ENCODE measurements at places on chromosomes 3 and 15.

DNA sequence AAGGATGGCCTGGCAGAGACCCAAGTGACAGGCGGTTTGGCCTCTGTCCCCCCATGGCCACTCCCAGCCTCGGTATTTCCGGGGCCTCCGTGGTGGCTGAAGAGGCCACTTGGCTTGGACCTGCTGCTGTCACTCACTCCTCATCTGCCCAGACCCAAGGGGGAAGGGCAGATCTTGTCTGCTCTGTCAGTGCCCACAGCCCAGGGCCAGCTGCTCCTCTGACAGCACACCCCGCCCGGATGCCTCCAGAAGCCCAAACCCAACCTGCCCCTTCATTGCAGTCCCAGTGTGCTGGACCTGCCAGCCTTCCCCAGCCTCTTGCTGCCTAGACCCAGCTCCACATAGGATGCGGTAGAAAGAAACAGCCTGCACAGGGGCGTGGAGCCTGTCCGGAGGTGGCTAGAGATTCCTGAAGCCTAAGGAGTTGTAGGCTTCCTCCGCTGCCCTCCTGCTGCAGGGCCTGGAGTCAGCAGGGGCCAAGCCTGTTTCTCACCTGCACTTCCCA, 52.0 kb downstream of the MAGEF1 start:
- no peak for DNase-seq

DNA sequence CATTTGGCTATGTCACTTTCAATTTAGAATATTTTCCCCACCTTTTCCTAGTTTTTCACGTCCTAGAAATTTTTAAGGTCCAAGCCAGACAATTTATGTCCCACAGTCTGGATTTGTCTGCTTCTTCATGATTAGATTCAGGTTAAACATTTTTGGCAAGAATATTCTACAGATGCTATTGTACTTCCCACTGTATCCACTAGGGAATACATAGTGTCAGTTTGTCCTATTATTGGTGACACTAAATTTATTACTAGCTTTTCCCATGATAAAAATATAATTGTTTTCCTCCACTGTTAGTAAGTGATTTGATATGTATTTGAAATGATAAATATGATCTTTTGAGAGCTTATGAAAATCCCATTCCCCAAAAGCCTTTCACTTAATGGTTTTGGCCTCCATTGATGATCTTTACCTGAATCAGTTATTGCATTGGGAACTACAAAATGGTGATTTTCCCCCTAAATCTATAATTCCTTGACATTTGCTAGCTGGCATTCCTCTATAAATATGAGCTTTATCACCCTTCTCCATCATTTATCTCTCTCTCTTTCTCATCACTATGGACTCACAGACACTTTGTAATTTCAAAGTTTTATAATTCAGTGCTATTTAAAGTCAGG, 8.3 kb downstream of the ARL14 start:
- no peak for DNase-seq

- DNase-seq = no peak
Measured at GRCh38 chr3:149620291-149621020, 37.4 kb downstream of the WWTR1 start.

DNA sequence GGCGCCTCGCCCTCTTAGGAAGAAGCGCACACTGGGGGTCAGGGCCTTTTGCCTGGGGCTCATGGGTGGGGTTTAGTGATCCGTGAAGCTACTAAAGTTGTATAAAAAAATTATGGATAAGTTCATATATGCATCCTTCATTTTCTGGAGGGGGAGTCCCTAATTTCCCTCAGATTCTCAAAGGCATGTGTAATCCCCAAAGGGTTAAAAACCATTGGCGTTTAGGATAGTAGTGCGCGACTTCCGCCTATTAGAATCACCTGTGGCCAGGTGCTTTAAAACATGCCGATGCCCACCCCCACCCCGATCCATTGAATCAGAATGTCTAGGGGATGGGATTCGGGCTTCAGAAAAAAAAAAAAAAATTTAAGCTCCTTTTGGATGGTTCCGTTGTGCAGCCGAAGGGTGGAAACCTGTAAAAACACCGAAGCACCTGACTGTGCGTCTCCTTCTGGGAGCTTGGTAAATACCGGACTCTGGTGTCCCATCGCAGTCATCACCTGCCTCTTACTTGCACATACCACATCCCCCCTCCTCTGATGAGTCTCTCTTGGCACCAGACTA, 570 bp downstream of the APH1B start:
- DNase-seq = no peak

DNA sequence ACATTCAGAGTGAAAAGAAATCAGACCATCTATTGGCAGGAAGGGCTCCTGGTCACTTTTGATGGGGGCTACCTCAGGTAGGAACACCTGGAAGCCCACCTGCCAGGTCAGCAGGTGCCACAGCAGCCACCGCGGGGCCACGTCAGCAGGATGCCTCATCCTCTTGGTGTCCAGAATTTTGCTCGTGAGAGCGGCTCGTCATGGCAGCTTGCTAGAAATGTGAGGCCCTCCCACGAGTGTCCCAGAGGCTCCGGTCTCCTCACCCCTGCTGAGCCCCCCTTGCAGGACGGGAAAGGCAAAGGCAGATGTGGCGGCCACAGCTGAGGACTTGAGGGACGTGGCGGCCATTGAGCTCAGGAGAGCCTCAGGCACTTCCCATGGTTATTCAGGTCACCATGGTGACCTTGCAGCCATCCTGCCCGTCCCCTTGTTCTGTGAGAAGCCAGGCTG, 129.4 kb downstream of the LRRK1 start:
- DNase-seq = no peak

DNA sequence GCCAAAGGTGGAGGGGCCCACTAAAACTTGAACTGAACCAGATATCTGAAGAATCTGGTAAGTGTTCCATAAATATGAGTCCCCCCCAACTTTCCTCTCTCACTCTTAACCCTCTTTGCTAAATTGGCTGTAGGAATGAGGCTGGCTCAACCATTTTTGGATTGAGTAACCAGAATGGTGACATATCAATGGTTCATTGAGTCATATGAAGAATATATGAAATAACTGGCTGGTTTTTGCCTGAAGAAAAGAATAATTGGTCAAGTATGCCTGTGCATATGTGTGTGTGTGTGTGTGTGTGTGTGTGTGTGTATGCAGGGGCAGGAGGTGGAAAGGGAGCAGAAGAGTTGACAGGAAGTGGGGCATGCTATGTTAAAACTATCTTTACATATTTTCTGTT, 472.9 kb upstream of the THBS1 start:
- DNase-seq = no peak

GRCh38 chr3:166527325-166527724, 690.1 kb upstream of the BCHE start:
- DNase-seq = no peak

- peak; percentile 39 for DNase-seq
Measured at GRCh38 chr15:91032919-91033803, 10.8 kb upstream of the VPS33B start.

- DNase-seq = no peak
Measured at GRCh38 chr15:21260966-21261395, 179.3 kb downstream of the POTEB3 start.

DNA sequence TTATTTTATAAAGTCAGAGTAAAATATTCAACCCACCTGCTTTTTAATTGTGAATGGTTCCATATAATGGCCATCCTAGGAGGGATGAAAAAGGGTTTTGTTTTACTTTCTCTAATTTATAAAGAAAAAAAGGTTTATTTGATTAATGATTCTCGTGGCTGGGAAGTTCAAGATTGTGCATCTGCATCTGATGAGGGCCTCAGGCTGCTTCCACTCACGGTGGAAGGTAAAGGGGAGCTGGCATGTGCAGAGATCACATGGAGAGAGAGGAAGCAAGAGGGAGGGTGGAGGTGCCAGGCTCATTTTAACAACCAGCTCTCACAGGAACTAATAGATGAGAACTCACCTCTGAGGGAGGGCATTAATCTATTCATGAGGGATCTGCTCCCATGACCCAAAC, 27.7 kb upstream of the TRA2B start:
- no peak for DNase-seq

DNA sequence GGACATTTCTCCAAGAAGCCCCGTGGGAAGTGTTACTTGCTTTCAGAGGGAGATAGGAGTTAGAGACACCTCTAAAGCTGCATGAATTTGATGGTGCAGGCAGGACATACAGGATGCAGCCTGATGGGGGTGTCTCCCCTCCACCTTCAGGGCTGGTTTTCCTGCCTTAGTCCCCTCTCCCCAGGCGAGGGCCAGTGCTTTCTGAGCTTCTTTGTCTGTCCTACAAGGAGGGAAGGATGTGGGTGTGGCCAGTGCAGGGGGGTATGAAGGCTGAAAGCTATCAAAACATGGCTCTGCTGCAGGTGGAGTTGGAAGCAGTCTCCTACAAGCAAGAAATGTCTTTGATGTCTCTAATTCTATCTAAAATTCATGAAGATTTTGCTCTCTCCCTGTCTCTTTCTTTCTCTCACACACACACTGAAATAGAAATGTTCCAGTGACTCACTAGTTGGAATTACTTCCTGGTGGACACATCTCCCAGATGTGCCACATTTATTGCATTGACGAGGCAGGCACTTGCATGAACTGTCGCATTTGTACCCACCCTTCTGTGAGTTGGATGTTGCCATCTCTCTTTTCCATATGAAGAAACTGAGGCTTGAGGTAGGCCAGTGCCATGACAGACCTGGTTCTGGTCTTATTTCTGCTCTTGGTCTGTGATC, 13.9 kb upstream of the PODXL2 start:
- DNase-seq = no peak

DNA sequence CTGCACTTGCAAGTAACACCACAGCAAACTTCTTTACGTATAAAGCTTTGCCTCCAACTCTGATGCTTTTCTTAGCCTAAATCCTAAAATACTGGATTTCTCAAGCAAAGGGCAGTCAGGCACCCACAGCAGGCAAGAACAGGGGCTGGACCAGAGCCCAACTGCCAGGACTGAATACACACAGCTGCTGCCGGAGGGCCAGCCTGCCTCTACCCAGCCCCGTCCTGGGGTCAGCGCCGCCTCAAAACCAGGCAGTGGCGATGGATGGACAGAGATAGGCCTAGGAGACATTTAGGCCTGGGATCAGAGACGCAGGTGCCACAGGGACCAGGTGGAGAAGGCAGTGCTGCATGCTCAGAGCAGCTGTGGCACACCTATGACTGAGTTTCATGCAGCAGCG, 47.6 kb upstream of the SEC61A1 start:
- DNase-seq = no peak

DNA sequence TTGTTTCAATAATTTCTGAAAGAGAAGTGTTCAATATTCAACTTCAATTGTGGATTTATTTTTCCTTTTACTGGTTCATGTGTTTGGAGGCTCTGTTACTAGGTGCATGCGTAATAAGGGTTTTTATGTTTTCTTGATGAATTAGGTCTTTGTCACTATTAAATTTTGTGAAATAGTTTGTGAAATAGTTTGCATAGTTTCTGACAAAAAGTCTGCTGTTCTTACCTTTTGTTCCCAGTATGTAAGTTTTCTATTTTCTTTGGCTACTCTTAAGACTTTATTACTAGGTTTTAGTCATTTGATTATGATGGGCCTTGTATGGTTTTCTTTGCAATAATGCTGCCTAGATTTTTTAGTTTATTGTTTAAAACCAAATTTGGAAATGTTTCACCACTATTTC, 38.0 kb downstream of the MEF2A start:
- no peak for DNase-seq

GRCh38 chr15:56036546-56037067, 43.2 kb upstream of the NEDD4 start:
- no peak for DNase-seq

GRCh38 chr3:128701342-128702212, 24.4 kb upstream of the RAB7A start:
- DNase-seq = no peak

- DNase-seq = no peak
Measured at GRCh38 chr3:189084620-189085019, 87.2 kb upstream of the TPRG1 start.

DNA sequence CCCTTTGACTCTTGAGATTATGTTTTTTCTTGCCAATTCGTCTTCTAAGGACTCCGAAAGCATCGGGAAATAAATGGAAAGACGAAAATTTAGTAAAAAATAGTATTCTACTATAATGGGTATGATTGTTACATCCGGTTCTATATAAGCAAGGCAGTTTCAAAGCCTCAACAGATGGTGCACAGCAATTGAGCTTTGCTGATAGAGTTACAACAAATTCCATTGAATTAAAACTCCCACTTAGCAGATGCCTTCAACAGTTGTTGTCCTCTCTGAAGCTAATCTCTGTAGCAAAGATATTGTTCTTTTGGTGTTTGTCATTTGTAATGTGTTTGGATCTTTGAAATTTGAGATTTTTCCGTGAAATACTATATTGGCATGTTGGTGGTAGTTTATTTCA, 16.1 kb upstream of the GHSR start:
- no peak for DNase-seq

DNA sequence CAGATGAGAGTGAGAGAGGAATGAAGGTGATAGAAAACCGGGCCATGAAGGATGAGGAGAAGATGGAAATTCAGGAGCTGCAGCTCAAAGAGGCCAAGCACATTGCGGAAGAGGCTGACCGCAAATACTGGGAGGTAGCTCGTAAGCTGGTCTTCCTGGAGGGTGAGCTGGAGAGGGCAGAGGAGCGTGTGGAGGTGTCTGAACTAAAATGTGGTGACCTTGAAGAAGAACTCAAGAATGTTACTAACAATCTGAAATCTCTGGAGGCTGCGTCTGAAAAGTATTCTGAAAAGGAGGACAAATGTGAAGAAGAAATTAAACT, 88.9 kb downstream of the EOMES start:
- DNase-seq = no peak

DNA sequence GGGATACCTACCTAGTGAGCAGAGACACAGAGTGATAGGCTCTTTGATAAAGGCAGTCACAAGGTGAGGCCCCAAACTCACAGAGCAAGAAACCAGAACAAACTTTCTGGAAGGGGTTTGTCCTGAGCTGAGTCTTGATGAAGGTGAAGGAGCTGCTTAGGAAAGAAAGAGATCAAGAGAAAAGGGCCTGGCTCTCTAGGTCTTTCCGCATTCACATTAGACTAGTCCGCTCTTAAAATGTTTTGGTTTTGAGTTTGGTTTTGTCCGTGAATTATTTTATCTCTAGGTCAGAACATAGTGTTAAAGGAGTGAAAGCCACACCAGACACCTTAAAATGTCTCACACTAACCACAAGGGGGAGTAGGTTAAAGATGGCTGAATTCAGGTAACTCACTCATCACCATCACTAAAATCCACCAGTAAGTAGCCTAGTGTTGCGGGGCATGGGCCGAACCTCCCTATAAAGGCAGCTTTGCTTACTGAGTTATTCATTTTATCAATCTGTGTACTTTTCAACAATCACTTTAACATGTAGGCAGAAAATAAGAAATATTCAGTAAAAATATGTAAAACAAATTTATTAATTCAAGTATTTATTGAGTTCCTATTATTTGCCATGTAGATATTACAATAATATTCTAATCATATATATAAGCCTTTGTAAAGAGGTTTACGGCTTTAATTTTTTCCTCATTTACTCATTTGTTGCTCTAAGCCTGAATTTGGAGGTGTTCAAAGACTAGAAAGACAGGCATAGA, 121.5 kb upstream of the TSC22D2 start:
- DNase-seq = peak; percentile 43

DNA sequence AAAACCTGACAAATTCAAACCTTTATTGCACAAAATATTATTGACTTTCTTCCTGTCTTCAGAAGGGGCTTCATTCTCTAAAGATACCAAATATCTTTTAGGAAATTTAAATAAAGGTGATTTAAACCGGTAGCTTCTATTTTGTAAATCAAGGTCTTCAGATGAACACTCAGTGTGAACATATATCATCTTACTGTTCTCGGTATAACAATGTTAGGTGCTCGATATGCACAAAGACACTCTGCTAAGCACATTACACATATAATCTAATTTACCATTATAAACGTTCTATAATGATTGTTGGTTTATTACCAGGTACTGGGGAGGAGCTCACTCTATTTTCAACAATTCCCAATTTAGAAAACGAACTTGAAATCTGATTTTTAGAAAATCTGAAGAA, 225.4 kb upstream of the AZI2 start:
- no peak for DNase-seq
